Hematopoietic multipotent progenitor cell (in vitro differentiated cells): ENCODE measurements at places on chromosomes 4 and X.
A peak's percentile ranks its signal among the peaks of the same experiment; 100 is the strongest.

DNA sequence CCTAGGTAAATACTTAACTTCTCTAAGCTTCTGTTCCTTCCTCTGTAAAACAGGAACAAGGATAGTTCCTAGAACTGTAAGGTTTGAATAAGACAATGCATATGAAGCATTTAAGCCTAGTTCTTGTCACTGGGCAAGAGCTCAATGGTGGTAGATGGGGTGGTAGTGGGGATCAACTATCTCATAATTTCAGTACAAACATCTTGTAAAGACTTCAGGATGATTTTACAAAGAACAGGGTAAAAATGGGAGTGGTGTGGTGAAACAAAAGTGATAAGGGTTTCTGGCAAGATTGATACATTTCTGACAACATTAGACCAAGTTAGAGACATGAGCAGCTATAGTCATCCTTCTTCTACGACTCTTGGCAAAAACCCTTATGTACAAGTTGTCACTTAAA is 137.8 kb downstream of the SCFD2 start:
- DNase-seq, result no peak

DNA sequence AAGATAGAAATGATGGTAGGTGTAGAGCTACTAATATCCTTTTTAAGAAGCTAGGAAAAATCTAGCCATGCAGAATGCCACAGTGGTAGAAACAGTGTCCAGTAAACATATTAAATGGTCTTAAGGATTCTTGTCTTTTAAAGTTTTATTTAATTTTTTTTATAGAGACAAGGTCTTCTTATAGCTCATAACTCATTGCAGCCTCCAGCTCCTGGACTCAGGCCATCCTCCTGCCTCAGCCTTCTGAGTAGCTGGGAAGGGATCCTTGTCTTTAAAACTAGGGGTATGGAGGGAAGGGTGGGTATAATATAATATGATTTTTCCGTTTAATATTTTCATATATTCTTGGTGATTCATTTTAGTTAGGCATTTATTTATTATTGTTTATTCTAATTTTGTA is 3.8 kb downstream of the TMEM165 start:
- DNase-seq, result no peak

- no peak for DNase-seq
Observed at GRCh38 chrX:50865311-50865710, 45.2 kb upstream of the BMP15 start.

DNA sequence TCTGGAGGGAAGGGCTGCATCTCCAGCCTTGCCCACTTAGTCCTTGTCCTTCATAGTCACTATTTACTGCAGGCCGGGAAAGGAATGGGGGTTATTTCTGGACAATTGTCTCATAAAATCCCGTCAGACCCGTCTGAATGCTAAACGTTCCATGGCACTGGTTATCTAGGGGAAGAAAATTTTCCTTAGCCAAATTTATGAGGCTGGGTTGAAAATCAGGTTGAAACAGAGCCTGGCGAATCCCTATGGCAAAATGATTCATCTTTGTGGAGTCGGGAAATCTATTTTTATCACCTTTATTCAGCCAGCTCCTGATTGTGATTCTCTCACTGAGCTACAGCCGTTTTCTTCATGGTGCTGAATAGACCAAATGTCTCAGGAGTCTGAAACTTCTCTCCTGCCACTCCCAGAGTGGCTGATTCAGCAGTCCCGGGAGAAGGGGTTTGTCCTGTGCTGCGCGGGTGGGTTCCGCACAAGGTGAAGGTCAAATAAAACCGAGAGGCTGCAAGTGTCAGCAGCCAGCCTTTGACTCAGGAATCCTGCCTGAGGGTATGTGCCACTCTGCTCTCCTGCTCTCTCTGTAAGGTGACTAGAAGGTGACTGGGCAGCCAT is 1.0 kb downstream of the LIMCH1 start:
- DNase-seq, result no peak

DNA sequence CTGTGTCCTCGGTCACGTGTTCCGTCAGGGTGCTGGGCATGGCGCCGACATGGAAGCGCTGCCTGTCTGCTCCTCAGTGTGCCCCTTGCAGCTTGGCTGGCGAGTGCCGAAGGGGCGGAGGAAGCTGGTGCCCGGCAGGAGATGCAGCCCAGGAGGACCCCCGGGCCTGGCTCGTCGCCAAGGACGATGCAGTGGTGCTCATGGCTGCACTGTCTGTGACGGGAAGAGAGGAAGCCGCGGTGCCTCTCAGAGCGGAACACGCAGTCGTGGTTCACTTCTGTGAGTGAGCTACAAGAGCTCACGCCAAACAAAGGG is 38.1 kb downstream of the FGFRL1 start:
- DNase-seq, result no peak

- DNase-seq, result no peak
Observed at GRCh38 chr4:513327-513726, 14.3 kb downstream of the PIGG start.

GRCh38 chr4:44985152-44985551 is 258.8 kb upstream of the GNPDA2 start:
- DNase-seq, result no peak

DNA sequence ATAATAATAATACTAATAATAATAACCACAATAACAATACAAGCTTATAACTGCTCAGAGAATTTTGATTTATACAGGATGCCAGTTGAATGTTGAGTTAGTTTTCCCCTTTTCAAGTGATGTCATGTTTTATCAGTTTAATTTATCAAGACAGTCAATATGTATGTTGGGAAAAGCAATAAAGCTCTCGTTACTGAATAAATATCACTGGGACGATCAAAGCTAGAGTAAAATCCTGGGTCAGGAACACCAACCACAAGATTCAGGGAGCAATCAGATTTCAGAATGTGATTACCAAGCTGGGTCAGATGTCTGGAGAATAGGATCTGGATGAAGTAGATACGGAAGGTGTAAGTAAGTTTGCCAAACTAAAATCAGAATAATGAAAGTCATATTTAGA is 179.6 kb downstream of the GRID2 start:
- no peak for DNase-seq

- DNase-seq, result no peak
Observed at GRCh38 chr4:3340038-3340699, 47.3 kb downstream of the RGS12 start.

DNA sequence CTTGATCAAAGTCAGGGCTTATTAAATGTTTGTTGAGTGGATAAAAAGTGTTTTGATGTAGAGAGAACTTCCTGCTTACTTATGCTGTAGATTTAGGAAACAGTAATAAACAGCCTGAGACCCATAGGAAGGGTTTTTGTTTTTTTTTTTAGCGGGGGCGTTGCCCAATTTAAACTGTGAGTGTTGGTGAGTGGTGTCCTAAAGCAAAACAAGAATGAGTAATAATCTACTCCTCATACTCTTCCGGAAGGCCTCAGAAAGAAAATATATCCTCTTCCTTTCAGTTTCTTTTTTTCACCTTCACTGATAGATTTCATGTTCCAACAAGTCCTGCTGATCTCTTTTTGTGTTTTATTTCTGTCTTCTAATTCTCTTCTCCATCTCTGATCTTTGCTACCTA is 104.4 kb upstream of the SCML1 start:
- DNase-seq, result no peak

DNA sequence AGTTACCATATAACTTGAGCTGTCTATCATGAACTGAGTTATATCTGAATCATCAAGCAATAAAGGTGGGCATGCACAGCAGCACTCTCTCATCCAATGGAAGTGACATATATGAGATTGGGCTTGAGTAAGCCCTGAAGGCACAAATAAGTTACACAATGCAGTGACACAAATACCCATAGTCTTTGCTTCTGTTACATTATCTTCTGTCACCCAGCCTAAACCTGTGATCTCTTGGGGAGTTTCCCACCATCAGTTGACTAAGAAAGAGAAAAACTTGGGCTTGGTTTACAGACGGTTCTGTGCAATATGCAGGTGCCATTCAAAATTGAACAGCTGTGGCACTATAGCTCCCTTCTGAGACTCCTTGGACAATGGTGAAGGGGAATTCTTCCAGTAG is 138.8 kb upstream of the IL15 start:
- no peak for DNase-seq

GRCh38 chrX:119468551-119469312 is 488 bp downstream of the SLC25A5 start:
- peak; percentile 85 for DNase-seq
